Uterine smooth muscle cell (primary cell): ENCODE measurements at places on chromosomes 7 and 10. TPM values are rescaled to one million over a fixed set of nuclear protein-coding genes. Genes with fewer than 3 reads are reported as not detected.

The GRM3 gene
- not detected in 2 replicates for total RNA-seq

The MAP3K8 gene
- total RNA-seq = 4.1 and 4.5 TPM in 2 replicates

The ARL4A gene
- 21.9 and 35.2 TPM in 2 replicates for total RNA-seq

The SPDYE8 gene
- not detected in 2 replicates for total RNA-seq

The MLXIPL gene
- not detected in 2 replicates for total RNA-seq

The DKK1 gene
- 292 and 421 TPM in 2 replicates for total RNA-seq

The GLI3 gene
- 3.4 and 3.5 TPM in 2 replicates for total RNA-seq

The PDAP1 gene
- total RNA-seq = 80.1 and 121 TPM in 2 replicates

The MBLAC1 gene
- total RNA-seq = 2.6 and 3.1 TPM in 2 replicates

The ALOX5 gene
- not detected in 2 replicates for total RNA-seq

The TAS2R60 gene
- 0.11 TPM in 1 of 2 replicates, not detected in the other for total RNA-seq

The OR2A2 gene
- not detected in 2 replicates for total RNA-seq

The BBIP1 gene
- total RNA-seq = 28.5 and 28.9 TPM in 2 replicates

The PNLIPRP2 gene
- total RNA-seq = not detected in 2 replicates

The PBLD gene
- 3.0 and 3.7 TPM in 2 replicates for total RNA-seq
